ENCODE measurements at places on chromosomes 12 and 14.
A peak's percentile ranks its signal among the peaks of the same experiment; 100 is the strongest.

DNA sequence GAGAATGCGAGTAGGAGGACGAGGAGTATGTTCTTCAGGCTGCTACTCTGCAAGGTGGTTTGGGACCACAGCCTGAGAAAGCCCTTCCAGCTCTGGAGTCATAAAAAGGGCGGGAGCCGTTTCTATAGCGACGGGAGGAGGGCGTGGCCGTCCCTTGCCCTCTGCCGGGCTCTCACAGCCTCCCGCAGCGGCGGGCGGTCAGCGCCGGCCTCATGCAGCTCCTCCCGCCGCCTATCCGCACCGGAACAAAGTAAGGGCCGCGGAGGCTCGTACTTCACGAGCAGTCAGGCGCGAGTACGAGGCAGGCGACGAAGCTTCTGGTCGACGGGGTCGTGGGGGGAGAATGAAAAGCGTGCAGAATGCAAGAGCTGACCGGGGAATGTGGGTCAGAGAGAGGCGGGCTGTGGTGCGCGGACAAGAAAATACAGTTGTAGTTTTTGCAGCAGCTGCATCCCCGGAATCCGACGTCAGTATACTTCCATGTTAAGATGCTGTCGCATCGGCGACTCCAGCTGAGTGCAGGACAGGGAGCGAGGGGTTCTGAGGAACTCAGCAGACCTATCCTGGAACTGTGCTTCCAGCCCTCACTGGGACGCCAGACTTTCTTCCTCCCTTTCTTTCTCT is at the start of gene DYRK4:
Gene DYRK4, plus strand, starts transcription at position 175 of the 624 bp plus-strand sequence. Its CDS starts 38 bp downstream, at position 213.
- peak; percentile 72 for DNase-seq

- DNase-seq = no peak
Observed at GRCh38 chr14:75888945-75889344, 92.8 kb downstream of the TGFB3 start.

DNA sequence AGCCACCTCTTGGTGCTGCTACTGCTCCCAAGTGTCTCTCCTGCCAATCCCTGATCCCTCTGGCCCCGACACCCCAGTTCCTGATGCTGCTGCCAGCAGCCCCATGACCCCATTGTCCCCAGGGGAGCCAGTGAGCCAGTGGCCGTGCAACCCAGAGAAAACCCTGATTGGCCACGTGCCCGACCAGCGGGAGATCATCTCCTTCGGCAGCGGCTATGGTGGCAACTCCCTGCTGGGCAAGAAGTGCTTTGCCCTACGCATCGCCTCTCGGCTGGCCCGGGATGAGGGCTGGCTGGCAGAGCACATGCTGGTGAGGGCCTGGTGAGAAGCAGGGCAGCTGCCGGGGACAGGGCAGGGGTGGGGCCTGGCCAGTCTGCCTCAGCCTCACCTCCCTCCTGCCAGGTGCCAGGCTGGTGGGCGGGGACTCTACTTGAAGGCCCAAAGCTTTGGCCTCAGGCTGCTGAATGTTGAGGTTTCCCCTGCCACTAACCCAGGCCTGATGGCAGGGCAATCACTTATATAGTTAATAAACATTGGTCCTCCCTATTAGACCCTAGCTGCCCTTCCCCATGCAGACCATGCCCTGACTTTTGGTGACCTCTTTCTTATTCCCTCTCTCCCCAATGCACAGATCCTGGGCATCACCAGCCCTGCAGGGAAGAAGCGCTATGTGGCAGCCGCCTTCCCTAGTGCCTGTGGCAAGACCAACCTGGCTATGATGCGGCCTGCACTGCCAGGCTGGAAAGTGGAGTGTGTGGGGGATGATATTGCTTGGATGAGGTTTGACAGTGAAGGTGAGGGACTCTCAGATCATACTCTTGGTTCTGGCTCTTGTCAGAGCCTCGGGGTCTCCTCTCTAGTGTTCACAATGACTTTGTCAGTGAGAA is 5.1 kb downstream of the PCK2 start:
- no peak for DNase-seq

DNA sequence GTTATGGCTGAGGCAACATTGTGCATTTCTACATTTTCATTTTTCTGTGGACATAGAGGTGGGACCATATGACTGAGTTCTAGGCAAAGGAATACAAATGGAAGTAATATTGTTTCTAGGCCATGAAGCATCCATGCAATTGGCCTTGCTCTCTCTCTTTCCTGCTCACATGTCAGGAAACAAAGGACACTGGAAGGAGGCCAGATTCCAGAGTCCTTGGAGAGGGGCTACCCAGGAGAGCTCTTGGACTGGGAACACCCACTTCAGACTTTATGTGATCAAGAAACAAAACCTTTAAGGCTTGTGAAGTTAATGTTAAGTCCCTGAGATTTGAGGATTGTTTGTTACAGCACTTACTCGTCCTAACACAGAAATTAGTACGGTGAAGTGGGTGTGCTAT is 32.8 kb downstream of the PDZRN4 start:
- DNase-seq = no peak

DNA sequence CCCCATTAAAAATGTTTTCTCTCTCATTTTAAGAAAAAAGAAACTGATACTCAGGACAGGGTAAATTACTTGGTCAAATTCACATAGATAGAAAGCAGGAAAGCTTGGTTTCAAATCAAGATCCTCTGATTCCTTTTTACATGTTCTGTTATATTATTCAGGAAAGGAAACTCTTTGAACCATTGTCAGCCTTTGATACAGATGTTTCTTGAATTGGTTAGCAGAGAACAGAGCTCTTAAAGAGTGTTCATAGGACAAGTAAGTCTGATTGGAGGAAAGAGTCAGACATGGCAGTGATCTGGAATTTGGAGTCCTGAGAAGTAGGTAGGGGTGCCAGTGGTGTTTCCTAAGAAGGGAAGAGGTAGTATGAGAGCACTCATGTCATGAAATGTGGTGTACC is 165.2 kb upstream of the BCL2L14 start:
- no peak for DNase-seq

GRCh38 chr12:99250091-99250490 is 397.5 kb upstream of the GARIN6 start:
- DNase-seq = no peak

GRCh38 chr14:51095854-51096823 is 1.2 kb upstream of the TRIM9 start:
- DNase-seq = peak; percentile 30

DNA sequence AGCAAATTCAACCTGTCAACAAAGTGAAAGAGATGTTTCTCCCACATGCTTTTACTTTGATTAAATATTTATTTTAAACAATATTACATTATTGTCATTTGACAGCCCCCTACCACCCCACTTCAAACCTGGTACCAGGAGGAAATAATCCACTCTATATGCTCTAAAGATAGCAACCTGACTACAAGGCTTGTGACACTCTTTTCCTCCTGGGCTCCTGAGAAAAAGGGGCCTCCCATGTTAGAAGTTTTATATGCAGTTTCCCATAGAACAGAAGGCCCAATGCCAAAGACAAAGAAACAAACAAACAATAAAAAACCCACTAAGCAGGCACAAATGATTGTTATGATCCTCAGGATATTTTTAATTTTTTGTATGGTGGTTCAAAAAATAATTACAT is 73.6 kb downstream of the RPS29 start:
- DNase-seq = no peak

DNA sequence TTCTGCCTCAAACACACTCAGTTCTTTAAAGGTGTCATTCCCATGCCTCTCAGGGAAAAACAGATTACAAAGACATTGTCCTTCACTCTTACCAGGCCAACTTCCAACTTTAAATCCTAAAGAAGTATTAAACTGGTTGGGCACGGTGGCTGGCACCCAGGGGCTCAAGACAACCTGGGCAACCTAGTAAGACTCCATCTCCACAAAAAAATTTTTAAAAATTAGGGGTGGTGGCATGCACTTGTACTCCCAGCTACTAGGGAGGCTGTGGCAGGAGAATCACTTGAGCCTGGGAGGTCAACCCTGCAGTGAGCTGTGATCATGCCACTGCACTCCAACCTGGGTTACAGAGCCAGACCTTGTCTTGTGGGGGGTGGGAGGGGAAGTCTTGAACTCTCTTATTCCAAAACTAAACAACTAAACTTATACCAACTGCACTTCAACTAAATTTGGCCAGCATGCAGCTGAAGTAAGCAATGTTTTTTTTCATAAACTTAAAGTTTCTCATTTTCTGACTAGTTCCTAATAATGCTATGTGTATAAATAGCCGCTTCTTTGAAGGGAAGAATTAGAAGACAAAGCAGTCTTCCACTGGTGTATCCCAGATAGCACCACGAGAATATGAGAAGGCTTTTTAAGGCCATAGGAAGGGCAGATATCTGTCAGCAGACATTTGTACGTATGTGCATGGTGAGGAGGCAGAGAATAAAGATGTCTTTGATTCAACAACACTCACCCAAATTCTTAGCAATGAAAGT is 2.4 kb downstream of the SLC11A2 start:
- DNase-seq = no peak

DNA sequence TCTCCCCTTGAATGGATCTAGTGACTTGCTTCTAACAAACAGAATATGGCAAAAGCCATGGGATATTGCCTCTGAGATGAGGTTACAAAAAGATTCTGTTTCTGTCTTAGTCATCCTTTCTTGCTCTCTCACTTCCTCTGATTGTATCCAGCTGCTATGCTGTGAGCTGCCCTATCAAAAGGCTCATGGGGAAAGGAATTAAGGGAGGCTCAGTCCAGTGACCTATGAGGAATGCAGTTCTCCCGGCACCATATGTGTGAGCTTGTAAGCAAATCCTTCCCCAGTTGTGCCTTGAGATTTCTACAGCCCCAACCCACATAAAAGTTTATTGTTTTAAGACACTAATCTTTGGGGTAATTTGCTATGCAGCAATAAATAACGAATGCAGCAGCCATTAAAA is 183.1 kb downstream of the KLHL28 start:
- DNase-seq = no peak

GRCh38 chr12:31517994-31518393 is 72.9 kb downstream of the DENND5B start:
- DNase-seq = no peak

DNA sequence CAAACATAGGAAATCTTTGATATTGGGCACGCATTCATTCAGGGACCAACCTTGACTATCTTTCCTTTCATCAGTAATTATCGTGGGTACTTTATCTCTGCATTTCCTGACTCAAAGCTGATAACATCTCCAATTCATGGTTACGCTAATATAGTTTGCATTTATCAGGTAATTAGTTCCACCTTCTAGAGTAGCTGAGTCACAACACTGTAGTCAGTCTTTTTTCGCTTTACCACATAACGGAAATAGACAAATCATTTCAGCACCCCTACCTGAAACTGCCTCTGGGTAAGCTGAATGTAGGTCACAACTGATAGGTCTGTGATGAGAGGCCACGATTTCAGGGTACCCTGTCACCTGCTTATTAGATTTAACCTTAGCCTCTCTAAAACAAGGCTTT is 36.7 kb upstream of the IL22 start:
- DNase-seq = no peak

GRCh38 chr12:88108021-88108420 is 33.9 kb downstream of the CEP290 start:
- DNase-seq = no peak

DNA sequence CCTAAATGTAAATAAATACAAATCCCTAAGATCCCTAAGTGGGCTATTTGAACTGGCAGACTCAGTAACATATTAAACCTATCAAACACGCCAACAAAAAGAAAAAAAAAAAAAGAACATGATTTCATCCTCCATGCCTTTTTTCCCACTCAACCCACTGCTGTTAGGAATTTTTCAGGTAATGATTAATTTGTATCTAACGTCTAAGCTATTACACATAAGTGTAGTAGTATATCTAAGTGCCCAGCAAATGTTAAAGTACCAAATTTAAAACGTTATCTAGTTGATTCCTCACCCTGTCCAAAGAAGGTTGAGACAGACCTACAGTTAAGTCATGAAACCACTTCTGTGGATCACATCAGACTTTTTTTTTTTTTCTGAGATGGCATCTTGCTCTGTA is 16.4 kb upstream of the ARID4A start:
- DNase-seq = no peak

GRCh38 chr14:96710060-96710666 is 87.0 kb upstream of the VRK1 start:
- DNase-seq = no peak

DNA sequence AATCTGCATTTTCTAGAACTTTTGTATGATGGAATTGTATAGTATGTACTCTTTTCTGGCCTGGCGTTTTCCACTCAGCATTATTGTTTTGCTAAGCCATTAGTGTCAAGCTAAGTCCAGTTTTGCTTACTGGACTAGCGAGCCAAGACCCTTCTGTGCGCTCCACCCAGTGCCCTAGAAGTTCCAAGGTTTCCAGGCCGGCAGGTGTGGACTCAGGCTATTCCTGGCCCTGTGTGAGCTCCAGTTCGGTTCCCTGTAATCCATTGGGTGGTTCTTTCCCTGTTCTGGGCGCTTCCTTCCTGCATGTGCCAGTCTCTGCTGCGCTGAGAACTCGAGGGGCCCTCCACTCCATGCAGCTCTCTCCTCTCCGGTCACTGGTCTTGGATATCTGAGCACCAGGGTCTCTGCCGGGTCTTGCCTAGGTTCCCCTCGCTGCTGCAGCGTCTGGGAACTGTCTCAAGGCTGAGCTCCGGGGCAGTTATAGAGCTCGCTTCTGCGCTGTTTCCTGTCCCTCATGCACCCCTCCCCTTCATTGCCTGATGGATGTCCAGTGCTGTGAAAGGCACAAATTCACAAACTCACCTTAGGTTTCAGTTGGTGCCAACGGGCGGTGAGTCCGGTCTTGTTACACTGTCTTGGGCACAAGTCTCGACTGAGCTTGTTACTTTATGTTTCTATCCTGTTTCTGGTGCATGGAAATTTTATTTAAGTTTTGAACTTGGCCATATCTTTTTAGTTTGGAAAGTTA is 100.8 kb downstream of the ADGRD1 start:
- DNase-seq = no peak

GRCh38 chr12:66398931-66399910 is 96.9 kb downstream of the HELB start:
- no peak for DNase-seq

- DNase-seq = peak; percentile 46
Observed at GRCh38 chr12:122423258-122424165, 1.0 kb upstream of the CLIP1 start.

- DNase-seq = no peak
Observed at GRCh38 chr12:85296362-85296761, 16.3 kb downstream of the ALX1 start.

DNA sequence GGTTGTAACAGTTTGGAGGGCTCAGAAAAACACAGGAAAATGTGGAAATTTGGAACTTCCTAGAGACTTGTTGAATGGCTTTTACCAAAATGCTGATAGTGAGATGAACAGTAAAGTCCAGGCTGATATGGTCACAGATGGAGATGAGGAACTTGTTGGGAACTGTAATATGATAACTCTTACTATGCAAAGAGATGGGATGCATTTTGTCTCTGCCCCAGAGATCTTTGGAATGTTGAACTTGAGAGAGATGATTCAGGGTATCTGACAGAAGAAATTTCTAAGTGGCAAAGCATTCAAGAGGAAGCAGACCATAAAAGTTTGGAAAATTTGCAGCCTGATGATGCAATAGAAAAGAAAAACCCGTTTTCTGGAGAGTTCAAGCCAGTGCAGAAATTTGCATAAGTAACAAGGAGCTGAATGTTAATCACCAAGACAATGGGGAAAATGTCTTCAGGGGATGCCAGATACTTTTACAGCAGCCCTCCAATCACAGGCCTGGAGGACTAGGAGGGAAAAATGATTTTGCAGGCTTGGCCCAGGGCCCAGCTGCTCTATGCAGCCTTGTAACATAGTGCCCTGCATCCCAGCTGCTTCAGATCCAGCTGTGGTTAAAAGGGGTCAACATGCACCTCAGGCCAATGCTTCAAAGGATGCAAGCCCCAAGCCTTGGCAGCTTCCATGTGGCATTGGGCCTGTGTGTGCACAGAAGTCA is 572.7 kb upstream of the ATP2B1 start:
- DNase-seq = no peak

GRCh38 chr14:55835985-55836384 is 256.0 kb downstream of the KTN1 start:
- DNase-seq = no peak

- no peak for DNase-seq
Observed at GRCh38 chr14:54556535-54556934, 10.4 kb upstream of the SAMD4A start.

Data from adrenal gland (tissue), 19 donors.